NB4 (cell line): ENCODE measurements at places on chromosomes 2 and 18.

DNA sequence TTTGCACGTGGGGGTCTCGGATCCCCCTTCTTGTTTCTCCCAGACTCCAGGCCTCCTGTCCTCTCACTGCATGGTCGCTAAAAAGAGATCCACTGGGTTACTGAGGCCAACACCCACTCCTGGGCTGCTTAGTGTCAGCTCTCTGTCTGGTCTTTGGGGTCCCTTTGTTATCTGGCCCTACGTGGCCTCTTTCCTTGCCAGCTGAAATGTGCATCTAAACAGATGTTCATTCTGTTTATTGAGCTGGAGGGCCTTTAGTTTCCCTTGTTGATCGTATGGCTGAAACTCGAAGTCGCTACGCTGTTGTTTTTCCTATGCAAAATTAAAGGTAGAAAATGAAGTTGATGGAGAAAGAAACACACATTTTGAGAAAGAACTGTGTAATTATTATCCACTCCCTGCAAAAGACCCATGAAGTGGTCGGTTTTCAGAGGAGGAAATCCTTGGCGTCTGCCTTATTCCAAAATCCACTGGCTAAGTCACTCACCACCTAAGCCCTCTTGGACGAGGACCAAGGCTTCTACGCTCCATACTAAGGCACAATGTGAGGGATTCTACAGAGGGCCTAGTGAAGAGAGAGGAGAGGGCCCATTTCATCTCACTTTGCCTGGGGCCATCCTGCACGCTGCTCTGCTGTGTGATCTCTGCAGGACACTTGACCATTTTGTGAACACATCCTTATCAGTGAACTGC lies 105.3 kb downstream of the GLI2 start:
- DNase-seq = no peak

- DNase-seq = no peak
These were observed 331.2 kb downstream of the ARHGAP15 start for GRCh38 chr2:143460382-143460781.

DNA sequence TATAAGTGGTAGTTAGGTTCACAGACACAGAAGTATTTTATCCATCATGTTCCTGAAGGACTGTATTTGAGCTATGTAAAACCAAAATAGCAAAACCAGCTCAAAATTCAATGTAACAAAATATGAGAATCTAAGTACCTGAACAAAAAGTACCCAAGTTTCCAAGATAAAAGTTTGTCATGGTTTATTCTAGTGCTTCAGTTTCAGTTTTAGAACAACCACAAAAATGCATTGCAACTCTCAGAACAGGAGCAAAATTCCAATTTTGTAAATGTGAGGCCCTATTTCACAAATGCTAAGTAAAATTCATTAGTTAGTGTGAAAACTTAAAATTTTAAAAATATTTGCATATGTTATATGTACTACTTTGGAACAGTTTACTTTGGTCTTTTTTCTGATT lies 5.0 kb upstream of the ALPK2 start:
- DNase-seq = no peak

DNA sequence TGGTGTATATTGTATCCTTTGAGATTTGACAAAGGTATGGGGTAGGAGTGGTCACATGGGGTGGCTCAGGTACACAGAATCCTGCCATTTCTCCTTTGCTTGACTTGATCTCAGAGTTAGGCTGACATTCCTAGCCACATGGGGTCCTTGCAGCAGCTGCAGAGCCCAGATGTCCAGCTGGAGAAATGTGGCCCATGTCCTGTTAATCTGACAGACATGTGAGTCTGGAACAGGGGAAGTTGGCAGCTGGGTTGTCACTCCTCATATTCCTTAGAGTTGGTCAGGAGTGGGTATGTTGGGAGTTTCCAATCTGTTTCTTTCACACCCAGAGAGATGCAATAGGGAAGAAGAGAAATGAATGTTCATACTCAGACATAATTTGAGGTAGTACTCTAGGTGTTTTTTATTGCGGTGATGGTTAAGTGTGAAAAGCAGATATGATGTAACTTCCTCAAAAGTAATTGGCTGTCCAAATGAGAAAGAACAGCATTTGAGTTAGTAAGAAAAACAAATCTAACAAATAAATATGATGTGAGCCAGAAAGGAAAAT lies 402.6 kb upstream of the MEIS1 start:
- no peak for DNase-seq

GRCh38 chr18:44556296-44556695 lies 124.4 kb upstream of the SETBP1 start:
- no peak for DNase-seq

DNA sequence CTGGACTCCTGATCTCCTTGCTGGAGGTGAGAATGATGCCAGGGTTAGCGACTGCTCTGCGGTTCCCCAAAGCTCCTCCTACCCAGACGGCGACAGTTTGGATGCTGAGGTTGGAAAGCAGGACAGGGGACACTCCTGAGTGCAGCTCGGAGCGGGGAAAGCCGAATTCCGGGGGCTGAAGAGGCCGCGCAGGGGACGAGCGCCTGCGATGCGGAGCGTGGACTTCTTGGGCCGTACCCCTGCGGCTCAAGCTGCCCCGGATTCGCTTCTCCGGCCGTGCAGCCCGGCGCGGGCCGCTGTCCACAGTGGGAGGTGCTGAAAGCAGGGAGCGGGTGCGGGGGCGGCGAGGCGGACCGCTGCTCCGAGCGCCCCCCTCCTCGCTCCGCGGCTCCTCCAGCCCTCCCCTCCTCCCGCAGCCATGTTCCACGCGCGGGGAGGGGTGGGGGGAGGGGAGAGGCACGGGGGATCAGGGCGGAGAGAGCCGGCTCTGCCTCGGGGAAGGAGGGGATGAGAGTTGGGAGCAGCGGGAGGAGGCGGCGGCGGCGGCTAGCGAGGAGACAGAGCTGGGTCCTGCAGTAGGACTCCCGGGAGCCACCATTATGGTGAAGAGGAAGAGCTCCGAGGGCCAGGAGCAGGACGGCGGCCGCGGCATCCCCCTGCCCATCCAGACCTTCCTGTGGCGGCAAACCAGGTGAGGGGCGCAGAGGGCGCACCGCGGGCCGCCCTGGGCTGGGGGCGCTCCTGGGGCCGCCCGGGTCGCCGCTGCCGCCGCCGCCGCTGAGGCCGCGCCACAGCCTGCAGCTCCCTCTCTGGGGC lies at the start of gene UNC80:
Gene UNC80 (plus strand): TSS at position 359 of the 816 bp plus-strand sequence. CDS start 241 bp downstream, at position 600.
- DNase-seq = no peak
